ENCODE measurements at places on chromosomes 5 and 9.

DNA sequence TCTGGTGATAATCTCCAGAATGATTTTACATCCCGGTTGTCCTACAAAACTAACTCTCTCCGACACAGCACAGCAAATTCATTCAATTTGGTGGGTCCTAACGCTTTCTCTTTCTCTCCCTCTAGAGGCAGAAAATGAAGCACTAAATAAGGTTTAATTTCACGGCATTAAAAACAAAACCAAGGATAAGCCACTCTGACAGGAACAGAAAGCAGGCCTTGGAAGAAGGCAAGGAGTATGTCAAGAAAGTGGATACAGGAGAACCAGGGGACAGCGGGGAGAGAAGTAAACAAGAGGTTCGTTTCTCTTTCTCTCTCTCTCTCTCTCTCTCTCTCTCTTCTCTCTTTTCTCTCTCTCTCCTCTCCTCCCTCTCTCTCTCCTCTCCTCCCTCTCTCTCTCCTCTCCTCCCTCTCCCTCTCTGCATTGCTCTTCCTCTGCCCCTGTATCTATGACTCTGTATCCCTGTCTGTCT lies 49.8 kb downstream of the EBF1 start:
- DNase-seq, result no peak

GRCh38 chr5:130231786-130232185 lies 327.5 kb downstream of the CHSY3 start:
- DNase-seq, result no peak

DNA sequence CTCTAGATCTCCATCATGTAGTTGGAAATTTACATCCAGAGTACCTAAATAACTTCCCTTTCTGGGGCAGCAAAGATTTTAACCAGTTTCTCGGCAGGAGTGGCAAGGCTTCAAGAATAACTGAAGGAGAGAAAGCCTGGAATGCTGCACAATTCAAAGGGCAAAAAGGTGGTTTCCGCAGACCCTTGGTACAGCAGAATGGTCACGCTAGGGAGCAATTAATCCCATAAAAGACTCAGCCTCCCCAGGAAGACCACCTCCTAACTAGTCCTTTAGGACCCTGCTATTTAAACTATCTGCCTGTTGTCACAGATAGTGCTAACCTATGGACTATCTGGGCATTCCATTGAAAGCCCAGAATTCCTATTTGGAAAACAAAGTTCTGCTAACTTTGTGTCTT lies 3.6 kb downstream of the HTR1A start:
- no peak for DNase-seq

GRCh38 chr9:84862810-84863287 lies 193.3 kb downstream of the NTRK2 start:
- no peak for DNase-seq

GRCh38 chr9:114384836-114385396 lies 2.9 kb downstream of the AKNA start:
- no peak for DNase-seq
